Activated CD4-positive, alpha-beta T cell treated with anti-CD3 and anti-CD28 coated beads, Interleukin-2, amount 50 U/mL, for 16 hours (primary cell): ENCODE measurements at places on chromosomes 6 and 20.

GRCh38 chr6:7268816-7269555, 44.0 kb downstream of the SSR1 start:
- DNase-seq = no peak

DNA sequence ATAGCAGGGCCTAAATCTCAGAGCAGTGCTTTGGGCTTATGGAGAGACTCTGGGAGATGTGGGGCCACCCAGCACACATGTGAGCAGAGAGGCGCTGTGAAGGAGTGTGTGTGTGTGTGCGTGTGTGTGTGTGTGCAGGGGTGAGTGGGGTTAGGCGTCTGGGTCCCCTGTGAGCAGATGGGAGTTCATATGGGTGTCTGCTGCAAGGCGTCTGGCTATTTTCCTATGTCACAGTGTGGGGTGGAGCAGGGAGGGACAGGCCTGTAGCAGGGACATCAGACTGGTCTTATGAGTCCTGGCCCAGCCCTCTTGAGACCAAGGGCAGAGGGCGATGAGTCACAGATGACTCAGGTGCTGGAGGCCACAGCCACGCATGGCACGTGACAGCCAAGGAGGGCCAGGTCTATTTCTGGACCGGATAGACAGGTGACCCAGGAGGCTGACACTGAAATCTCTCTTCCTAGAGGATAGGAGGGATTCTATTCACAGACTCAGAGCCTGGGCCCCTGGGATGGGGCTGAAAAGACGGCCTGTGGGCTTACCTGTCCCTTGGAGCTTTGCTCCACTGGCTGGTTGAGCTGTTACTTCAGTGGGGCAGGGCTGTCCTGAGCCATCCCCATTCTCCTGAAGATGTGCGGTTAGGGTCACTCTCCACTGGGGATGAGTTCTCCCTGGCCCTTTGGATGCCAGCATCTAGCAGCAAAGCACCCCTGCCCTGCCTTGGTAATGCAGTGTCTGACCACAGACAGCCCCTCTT, 28.9 kb downstream of the VEGFA start:
- DNase-seq = no peak

DNA sequence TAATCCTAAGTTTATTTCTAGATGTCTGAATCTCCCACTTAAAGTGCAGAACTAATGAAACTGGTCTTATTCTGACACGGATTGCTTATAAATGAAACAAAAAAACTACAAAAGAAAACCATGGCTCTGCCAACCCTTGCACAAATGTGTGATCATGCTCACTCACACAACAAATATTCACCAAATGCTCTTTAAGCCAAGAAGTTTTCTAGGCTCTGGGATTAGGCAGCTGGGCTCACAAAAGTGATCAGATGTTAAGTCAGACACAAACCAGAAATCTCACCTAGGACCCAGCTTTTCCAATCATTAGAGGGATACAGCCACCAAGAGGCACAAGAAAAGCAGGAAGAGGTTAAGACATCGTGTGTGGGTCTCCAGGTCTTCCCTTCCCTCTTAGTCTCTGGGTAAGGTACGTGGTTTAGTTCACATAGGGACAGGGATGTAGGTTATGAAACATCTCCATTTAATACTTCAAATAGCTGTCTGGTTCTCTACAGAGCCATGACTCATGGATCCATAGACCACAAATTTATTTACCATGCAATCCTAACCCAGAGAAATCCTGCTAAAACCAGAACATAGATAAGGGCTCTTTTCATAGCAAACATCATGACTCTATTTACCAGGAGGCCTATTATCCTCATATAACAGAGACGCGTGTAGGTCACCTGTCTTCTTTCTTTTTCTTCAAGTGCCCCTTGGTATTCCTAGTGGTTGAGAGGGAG, 165.2 kb downstream of the WDR27 start:
- DNase-seq = no peak

- no peak for DNase-seq
Measured at GRCh38 chr20:53087037-53087777, 115.0 kb downstream of the TSHZ2 start.

DNA sequence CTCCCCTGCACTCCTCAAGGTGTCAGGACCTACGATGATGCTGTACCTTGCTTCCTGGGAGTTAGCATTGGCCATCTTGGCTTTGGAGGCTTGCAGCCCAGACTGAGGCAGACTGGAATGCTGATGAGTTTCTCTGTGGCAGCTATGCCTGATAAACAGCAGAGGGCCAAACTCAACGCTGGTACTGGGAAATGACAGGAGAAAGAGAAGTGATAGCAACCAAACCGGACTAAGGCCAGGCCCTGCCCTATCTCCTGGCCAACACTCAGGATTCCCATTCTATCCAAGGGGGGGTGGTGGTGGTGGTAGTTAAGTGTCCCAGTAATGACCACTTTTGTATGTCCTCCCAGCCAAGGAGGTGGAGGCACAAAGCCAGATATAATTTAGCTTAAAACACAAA, 90.0 kb upstream of the DTNBP1 start:
- DNase-seq = no peak

DNA sequence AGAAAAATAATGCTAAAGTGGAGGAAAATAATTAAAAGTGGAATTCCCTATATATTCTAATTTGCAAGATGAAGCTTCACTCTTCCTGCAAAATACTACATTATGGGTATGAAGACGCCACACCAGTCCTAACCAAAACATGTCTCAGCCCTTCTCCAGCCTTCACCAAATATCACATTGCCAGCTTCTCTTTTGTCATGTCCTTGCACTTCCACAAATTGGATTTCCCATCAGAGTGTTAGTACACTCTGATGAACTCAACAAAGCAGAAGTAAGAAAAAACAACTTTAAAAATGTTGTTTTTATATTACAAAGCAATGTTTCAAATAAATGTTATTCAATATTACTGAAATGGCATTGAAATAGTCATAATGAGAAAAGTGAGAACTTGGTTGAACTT, 62.4 kb upstream of the RNF146 start:
- DNase-seq = no peak

GRCh38 chr6:44833248-44833647, 445.7 kb downstream of the CDC5L start:
- DNase-seq = no peak

- no peak for DNase-seq
Measured at GRCh38 chr6:77609106-77609505, 43.7 kb upstream of the MEI4 start.

GRCh38 chr6:66662721-66663507, 955.9 kb upstream of the EYS start:
- DNase-seq = no peak

GRCh38 chr6:30100585-30101443, 12.1 kb downstream of the TRIM31 start:
- no peak for DNase-seq

DNA sequence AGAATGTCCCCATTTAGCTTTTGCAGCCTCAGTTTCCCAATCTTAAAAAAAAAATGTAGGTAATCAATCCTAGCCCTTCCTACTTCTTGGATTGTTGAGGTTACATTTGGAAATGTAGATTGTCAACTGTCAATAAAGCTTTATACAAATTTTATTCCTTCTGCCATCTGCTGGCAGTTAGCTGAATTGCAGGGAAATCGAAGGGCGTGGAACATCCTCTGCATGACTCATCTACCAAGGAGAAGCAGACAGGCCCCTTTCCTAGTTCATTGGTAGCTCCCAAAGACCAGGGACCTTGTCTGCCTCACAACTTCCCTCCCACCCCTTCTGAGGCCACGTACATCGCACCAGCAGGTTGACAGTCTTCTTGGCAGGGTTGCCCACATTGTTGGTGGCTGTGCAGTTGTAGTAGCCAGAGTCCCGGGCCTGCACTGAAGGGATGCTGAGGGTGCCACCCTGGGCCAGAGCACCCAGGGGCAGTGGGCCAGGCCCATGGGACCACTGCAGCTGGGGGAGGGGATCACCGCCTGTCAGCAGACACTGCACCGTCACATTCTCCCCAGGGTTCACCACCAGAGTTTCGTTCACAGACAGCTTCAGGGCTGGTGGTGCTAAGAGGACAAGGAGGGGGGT, 43.6 kb downstream of the MDGA1 start:
- DNase-seq = peak; percentile 64

GRCh38 chr6:167115054-167115453, 7.8 kb upstream of the CCR6 start:
- no peak for DNase-seq

- DNase-seq = no peak
Measured at GRCh38 chr6:84804720-84805119, 40.3 kb upstream of the TBX18 start.

DNA sequence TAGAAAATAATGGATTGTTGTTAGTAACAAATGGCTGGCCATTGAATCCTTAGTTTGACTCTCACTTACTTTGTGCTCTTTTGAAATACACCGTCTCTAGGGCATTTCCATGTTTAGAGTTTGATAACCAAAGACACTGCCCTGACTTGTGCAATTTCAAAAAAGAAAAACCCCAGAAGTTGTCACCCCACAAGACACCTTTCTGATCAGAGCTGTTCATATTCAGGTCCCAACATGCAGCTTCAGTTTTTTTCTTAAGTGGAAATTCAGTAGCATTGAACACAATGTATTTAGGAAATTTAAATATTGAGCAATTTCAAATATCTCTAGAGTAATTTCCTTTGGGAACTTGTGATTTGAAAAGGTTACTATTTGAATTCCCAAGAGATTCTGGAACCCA, 19.4 kb downstream of the CRYBG1 start:
- no peak for DNase-seq

- no peak for DNase-seq
Measured at GRCh38 chr6:137808191-137808590, 58.9 kb upstream of the TNFAIP3 start.
